ENCODE measurements at places on chromosomes 5 and 9.

DNA sequence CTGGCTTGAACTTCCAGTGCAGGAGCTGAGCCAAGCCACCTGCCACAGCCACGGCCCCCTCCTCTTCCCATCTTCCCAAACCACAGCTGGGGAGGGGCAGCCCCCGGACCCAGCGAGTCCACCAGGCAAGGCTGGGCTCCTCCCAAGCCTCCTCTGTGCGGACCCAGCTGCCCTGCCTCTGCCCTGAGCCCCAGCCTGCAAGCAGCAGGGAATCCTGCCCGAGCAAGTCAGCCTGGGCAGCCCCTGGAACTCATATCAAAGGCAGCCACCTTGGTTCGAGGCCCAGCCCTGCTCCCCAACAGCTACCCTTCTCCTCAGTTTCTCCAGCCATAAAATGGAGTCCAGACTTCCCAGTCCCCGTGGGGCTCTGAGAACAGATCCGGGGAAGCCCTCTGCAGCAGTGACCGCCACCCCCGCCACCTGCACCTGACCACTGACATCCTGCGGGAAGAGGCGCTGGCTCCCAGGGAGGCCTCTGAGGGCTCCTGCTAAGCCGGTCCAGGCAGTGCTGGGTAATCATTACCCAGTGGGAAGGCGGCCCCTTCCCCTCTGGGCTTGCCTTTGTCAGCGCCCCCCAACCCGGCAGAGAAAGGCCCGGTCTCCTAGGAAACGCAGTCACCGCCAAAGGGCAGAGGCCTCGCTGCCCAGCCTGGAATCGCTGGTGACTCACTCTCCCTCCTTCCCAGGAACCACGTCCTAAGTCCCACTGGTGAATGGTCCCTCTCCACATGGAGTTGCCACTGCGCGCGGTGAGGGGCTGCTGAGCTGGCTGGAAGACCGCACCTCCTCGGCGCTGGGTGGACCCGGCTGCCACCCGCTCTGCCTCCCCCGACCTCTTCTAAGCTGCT, 1.5 kb downstream of the VAV2 start:
- peak; percentile 70 for DNase-seq

DNA sequence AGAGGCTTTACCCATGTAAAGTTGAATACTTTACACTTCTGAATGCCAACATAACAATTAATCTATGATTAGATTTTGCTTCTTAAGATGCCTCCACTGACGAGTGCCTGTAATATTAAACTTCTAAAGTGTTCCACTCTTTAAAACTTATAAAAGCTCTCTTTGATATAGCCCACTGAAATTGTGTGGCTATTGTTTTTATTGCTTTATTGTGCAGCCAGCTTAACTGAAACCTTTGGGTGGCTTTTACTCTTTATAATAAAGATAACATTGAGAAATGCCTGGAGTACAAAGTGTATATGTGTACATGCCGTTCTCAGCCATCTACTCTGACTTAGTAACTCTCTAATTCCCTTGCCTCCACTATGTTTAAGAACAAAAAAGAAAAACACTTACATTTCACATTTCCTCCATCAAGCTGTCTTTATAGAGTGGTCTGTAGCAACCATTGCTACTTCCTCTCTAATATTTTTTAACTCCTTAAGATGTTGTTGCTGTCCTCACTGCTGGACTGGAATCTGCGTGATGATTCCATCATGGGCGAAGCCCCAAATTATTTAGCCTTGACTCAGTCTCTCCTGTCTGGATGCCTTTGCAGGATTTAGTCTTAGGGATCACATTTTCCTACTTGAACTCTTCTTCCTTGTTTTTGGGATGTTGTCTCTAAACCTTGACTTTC, 9.1 kb downstream of the PIK3R1 start:
- DNase-seq = peak; percentile 50

GRCh38 chr5:5344606-5345005, 77.9 kb upstream of the ICE1 start:
- no peak for DNase-seq

DNA sequence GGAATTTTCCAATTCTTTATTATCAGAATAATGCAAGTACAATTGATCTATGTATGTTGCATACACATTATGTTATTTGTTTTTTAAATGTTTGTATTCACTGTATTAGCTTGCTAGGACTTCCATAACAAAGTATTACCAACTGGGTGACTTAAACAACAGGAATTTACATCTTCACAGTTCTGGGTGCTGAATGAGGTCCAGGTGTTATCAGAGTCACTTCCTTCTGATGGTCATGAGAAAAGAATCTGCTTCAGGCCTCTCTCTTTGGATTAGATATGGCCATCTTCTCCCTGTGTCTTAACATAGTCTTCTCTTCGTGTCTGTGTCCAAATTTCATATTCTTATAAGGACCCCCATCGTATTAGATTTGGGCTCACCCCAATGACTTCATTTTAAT, 229.1 kb upstream of the TRPC7 start:
- no peak for DNase-seq

DNA sequence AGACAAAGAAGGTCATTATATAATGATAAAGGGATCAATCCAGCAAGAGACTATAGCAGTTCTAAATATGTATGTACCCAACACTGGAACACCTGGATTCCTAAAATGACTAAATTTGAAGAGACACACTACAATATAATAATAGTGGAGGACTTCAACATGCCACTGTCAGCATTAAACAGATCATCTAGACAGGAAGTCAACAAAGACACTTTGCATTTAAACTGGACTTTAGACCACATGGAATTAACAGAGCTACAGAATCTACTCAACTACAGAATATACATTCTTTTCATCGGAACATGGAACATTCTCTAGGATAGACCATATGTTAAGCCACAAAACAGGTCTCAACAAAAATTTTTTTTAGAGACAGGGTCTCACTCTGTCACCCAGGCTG, 58.3 kb upstream of the TLX3 start:
- no peak for DNase-seq

DNA sequence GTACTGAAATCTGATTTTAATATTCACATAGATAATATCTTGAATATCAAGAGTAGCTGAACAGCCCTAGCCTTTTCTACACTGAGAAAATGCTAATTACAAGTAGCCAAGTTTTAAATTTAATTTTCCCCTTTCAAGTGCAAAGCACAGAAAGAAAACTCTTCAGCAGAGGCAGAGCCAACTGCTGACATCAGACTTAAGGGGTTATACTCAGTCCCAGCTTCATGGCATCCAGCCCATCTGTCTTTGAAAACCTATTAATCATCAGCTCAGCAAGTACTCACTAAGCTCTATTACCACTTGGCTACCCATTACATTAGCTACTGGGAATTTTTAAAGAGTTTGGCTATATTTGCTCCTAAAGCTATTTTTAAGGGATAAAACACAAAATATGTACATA, 220.5 kb downstream of the SLC12A2 start:
- DNase-seq = peak; percentile 85

GRCh38 chr5:402615-403359, 40.2 kb upstream of the EXOC3 start:
- DNase-seq = no peak

GRCh38 chr5:140178482-140179116, 3.6 kb downstream of the CYSTM1 start:
- DNase-seq = no peak

DNA sequence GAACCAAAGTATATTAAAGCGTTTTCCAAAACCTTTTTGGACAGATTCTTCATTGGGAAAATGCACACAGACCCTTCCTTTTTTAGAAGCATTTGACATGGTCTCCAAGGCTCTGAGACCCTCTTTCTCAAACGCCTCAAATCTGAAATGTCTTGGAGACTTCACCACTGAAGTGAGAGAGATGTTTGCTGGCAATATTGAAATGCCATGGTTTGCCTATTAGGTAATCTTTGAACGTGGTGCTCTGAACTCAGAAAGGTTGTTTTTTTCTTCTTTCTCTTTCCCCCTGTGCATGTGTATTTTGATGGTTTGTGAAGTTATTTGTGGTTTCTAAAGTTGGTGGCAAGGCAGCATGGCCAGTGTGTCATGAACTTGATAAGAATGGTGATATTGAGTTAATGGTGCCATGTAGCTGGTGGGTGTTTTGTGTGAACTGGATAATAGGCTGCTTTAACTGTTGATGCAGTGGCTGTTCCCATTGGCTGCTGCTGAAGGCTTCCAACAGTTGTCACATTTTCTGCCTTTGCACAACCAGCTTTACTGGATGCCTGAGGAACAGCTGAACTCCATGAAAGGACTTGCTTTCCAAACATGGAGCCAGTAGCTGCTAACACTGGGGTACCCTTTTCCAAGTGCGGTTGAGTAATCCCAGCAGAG, 1.7 kb downstream of the PALM2AKAP2 start:
- peak; percentile 13 for DNase-seq

- DNase-seq = peak; percentile 91
Observed at GRCh38 chr5:10452768-10453331, 11.2 kb downstream of the ROPN1L start.

GRCh38 chr9:107142430-107142829, 140.6 kb upstream of the RAD23B start:
- DNase-seq = peak; percentile 44

- no peak for DNase-seq
Observed at GRCh38 chr5:94872526-94872925, 254.1 kb downstream of the SLF1 start.

DNA sequence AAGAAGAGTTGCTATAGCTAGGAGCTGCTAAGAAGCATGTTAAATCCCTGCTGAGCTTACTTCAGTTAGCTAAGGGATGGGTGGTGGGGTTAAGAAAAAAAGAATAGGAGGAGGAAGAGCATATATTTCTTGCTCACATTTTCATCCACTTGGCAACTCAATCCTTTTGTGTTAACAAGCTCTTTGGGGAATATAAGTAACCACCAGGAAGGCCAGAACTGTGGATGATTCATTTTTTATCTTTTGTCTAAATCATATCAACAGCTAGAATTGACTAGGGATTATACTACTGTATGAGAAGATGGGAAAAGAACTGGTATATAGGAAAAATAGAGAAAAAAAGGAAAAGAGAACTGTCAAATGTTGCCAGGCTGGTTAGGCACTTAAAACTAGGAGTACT, 555.3 kb upstream of the ARRDC3 start:
- DNase-seq = peak; percentile 23

GRCh38 chr9:133944746-133945135, 47.4 kb downstream of the VAV2 start:
- DNase-seq = peak; percentile 85

- peak; percentile 29 for DNase-seq
Observed at GRCh38 chr5:126477294-126478117, 54.3 kb downstream of the GRAMD2B start.

- no peak for DNase-seq
Observed at GRCh38 chr9:135062254-135062653, 25.2 kb upstream of the OLFM1 start.

DNA sequence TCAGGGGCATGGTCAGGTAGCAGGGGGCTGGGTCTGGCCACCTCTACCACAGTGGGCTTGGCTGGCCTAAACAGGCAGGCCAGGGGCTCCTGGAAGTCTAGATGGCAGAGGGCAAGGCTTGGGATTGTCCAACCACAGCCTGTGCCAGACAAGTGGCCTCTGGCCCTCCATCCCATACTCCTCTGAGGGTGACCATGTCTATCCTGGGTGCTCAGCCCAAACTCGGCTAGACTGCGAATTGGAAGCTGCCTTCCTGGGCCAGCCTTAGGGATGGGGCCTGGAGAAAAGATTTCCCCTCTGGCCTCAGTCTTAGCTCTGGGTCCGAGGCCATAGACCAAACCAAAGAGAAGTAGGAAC, 110.5 kb downstream of the PHF2 start:
- DNase-seq = no peak

GRCh38 chr9:34124926-34125325, 1.6 kb downstream of the DCAF12 start:
- DNase-seq = peak; percentile 20

DNA sequence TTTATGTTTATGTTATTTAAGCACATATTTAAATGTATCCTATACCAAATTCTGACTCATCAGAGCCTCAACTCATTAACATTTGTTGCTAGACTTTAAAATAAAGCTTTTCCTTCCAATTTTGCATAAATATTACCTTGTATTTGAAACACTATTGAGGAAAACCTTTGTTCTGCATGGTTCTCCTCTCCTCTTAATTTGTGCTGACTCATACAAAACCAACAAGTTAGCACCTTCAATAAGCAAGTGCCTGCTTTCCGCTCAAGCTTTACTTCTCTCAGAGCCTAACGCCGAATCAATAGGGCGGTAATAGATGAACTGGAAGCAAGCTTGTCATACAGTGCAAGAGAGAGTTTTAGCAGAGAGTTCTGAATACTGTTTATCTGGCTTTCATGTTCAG, 7.9 kb downstream of the AMACR start:
- no peak for DNase-seq

GRCh38 chr5:171640480-171640879, 145.1 kb upstream of the SMIM23 start:
- no peak for DNase-seq

DNA sequence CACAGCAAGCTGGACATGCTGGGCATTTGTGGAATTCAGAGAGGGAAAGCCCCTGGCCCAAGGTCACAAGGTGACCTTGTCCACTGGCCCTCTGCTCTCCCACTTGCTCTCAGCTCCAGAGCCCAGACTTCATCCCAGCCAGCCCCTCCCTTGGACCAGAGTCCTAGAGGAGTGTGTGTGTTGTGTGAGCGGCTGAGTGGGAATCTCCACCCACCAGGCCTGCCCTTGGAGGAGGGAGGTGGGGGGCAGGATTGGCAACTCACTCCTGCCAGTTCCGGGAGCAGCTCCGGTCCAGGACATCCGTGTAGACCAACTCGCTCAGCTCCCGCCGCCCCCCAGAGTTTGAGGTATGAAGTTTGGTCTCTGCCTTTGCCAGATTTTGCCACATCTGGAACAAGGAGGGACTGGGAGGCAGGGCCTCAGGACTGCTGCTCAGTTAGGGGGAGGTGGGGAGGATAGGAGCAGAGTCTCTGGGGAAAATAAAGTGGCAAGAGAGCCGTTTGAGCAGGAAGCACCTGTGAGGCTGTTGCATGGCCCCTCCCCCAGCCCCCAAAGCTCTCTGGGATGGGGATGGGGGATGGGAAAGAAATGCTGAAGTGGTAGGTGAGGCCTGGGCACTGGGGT, 1.4 kb downstream of the MZB1 start:
- peak; percentile 21 for DNase-seq

GRCh38 chr9:70340572-70340971, 73.9 kb downstream of the KLF9 start:
- peak; percentile 70 for DNase-seq

DNA sequence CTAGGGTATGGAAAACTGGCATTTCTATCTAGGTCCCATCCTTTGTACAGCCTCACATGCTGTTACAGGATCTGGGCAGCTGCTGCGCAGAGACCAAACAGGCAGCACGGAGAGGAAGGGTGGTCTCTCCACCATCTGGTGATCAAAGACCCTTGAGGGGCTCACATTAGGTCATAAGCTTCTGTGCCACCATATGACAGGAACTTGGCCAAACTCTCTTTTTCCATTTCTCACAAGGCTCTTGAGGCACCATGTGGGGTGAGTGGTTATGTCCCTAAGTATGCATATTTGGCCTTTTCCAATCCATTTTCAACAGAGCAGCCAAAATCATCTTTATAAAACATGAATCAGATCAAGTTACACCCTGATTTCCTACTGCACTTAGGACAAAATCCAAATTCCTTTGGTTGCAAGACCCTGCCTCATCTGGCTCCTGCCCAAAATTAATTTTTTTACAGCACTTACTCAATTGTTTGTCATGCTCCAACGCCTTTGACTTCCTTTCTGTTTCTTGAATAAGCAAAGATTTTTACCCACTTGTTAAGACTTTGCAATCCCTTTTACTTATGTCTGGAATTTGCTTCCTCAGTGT, 730.0 kb downstream of the MAT2B start:
- DNase-seq = peak; percentile 94

- peak; percentile 52 for DNase-seq
Observed at GRCh38 chr9:122200960-122201595, 27.7 kb downstream of the LHX6 start.
